ENCODE measurements at places on chromosomes 1 and 21.
A peak's percentile ranks its signal among the peaks of the same experiment; 100 is the strongest.

DNA sequence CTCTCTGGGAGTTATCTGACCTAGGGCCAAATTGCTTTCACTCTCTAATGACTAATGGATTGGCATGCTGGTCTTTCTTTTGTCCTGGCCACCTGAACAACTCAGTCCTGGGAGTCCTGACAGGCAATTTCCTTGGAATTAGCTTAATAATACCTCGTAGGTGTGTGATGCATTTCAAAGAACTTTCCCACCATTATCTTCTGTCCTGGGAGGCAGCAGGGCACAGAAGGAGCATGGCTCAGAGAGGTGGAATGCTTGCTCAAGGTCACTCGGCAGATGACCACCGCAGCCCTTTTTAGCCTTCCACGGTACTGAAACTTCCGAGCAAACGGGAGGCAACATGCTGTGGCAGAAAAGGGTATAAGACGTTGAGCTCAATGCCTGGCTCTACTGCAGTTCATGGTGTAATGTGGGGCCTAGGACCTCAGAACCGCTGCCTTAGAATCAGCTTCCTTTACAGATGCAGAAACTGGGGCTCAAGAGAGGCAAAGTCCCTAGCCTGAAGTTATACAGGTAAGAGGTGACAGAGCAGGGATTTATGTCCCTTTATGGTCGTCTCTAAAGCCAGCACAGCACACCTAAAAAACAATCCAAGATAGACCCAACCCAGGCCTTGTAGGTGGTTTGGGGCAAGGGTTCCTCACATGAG, 3.2 kb downstream of the ID3 start:
- no peak for DNase-seq

GRCh38 chr1:91374086-91374485, 30.6 kb downstream of the HFM1 start:
- DNase-seq, result no peak

GRCh38 chr1:67166196-67166595, at the start of gene IL23R:
Gene IL23R, plus strand, starts transcription at chr1:67166454. Its CDS starts 1,667 bp downstream, at chr1:67168121.
- no peak for DNase-seq

DNA sequence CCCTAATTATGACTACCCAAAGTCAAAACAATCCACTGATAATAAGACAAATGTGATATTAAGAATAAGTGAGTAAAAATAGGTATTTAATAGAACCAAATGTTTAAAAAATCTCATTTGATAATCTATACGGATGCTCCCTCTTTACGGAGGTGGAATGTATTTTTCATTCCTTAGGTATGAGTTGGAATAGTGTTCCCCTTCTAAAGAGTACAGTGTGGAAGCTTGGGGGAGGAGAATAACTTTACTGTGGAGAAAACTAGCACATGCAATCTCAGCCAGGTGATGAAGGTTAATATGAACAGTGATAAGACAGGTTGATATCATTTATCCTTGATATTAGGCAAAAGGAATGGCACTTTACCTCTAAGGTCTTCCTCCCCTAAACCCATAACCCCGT, 74.6 kb downstream of the GPR88 start:
- no peak for DNase-seq

DNA sequence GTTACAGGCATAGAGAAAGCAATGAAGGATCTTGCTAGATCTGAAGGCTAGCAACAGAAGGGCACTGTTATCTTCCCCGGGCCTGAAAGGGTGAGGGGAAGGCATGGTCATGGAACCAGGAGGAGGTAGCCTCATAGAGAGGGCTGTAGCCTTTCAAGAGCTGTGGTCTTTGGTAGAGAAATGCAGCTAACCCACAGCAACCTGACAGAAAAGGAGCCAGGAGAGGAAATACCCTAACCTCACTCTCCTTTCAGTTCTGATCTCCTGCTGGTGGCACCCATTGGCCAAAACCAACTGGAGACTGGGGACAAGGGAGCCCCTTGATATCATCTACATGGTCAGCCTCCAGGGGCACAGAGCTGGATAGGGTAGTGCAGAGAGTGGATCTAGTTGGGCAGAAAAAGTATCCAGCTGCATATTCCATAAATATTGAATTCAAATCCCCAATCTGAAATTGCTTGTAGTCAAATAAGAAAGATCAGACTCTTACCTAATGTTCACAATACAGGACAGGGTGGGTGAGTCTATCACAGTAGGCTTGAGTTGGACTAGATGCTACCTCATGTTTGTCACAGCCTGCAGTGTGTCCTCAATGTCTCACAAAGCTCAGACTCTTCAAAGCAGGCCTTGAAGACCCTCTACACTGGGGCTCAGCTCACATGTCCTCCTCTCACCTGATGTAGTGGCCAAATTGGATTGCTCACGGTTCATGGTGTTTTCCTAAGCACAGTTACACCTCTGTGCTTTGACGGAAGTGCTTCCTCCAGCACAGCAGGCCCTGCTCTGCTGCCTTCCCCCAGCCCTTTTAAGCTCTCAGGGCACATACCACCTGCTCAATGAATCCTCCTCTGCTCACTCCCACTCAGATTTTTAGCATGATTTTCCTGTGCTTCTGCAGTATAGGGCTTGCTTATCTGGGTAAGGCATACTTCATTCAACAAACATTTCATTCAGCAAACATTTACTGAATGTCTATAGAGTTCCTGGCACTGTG, 74.1 kb upstream of the JUN start:
- no peak for DNase-seq

DNA sequence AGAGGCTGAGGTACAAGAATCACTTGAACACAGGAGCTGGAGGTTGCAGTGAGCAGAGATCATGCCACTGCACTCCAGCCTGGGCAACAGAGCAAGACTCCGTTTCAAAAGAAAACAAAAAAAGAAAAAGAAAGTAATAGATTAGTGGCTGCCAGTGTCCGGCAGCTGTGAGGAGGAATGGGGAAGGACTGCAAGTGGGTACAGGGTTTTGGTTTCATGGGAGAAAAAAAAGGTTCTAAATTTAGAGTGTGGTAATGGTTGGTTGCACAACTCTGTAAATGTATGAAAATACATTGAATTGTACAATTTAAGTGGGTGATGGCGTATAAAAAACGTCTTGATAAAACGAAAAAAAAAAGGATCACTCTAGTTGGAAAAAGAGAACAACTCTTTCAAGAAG, 6.7 kb downstream of the TAF1A start:
- DNase-seq, result peak; percentile 70

DNA sequence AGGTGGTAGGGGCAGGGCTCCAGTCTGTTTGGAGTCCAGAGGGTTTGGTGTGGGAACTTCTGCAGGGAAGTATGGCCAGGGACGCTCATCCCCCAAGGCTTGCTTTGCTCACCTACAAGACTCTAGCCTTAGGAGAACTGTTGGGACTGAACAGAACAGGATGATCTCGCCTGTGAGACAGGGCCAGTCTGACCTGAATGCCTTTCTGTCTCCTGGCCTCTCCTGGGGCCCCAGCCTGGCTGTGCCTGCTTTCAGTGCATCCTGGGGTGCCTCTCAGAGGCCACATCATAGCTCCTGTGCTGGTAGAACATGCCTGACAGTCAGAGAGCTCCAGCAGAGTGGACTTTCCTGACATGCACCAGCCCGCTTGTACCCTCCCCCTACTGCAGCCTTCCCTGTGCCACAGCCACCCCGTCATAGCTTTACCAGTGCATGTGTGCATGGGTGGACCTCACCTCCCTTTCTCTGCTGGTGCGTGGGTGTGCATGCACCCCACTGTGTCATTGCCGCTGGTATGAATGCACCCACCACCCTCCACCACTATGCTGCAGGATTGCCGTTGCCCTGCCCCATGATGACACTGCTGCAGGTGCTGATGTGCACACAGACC, 165.8 kb downstream of the GIPC2 start:
- no peak for DNase-seq

DNA sequence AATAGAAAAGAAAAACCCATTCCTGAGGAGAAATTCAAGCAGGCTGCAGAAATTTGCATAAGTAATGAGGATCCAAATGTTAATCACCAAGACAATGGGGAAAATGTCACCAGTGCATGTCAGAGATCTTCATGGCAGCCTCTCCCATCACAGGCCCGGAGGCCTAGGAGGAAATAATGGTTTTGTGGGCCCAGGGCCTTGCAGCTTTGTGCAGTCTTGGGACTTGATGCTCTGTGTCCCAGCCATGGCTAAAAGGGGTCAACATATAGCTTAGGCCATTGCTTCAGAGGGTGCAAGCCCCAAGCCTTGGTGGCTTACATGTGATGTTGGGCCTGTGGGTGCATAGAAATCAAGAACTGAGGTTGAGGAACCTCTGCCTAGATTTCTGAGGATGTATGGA, 22.7 kb downstream of the RAB3GAP2 start:
- DNase-seq, result no peak

DNA sequence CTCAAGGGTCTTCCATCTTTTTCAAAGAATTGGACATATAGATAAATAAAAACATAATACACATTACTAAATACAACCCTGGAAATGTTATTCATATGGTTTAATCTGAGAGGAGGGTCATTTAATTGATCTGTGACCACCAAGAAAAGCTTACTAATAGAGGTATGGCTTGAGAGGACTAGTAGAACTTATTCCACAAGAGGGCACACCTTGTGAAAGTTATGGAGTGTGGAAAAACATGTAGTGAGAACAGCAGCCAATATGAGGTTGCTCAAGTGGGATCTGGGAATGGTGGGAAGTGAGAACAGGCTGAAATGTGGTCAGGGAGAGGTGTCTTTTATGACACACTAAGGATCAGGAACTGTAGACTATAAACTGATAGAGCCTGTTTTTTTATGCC, 973.5 kb upstream of the B3GALT2 start:
- no peak for DNase-seq

GRCh38 chr1:169692756-169693460, 18.5 kb downstream of the SELL start:
- DNase-seq, result no peak

- DNase-seq, result no peak
Observed at GRCh38 chr1:66003690-66004089, 211.0 kb downstream of the PDE4B start.

DNA sequence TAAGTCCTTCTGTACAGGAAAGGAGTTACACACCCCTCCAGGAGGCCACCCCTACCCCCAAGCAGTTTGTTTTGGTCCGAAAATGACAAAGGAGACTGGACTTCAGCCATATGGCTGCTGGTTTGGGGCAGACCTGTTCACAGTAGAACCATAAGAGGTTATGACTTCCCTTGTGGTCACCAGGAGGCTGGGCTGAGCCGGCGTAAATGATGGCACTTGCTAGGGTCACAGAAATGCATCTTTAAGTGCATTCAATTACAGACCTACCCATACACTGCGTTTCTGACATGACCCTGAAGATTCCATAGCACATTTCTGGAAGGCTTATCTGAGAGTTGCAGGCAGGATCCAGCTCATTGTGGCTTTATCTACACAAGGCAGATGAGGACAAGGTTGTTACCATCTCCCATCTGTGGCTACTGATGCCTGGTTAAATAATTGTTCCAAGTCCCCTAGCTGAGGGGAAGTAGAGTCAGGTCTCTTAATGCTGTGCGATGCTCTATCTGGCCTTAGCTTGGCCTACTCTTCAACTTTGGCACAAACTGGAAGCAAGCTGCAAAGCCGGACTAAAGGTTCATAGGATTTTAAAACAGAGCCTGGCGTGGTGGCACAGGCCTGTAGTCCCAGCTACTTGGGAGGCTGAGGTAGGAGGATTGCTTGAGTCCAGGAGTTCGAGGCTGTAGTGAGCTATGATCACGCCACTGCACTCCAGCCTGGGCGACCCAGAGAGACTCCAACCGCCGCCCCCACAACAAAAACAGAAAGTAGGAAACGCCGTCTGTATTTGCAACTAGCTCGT, 1.7 kb upstream of the TRIM67 start:
- DNase-seq, result no peak

All from AML-193 (cell line).